ENCODE measurements at places on chromosomes 7 and 10.

DNA sequence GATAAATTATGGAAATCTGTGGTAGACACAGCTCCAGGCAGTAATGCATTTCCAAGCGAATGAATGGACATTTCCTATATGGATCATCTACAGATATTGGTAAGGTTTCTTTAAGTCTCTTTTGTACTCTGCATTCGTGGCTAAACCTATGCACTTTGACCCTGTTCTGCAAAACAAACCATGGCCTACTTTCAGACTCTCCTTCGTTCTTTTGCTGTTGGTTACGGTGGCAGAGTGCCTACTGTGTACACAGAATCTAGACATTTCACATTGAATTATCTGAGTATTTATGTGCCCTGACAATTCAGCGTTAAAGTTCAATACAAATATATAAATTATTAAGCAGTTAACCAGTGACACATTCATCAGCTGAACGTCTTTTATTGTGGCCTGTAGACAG is 93.3 kb downstream of the MGMT start:
- DNase-seq, result no peak

GRCh38 chr10:111122127-111122526 is 45.3 kb downstream of the ADRA2A start:
- no peak for DNase-seq

DNA sequence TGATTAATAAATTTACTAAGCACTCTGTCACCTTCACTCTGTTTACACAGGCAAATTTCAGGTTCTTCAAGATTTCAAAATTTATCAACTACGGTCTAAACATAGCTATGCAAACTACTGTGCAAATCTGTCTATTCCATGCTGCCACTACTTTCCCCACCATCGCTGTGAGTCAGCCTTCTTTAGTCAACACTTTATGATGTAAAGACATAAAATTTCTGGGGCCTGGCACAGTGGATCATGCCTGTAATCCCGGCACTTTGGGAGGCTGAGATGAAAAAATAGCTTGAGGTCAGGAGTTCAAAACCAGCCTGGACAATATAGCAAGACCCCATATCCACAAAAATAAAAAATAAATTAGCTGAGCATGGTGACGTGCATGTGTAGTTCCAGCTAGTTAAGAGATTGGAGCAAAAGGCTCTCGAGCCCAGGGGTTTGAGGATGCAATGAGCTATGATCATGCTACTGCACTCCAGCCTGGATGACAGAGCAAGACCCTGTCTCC is 42.6 kb downstream of the CNOT4 start:
- no peak for DNase-seq

GRCh38 chr10:71761541-71762113 is 11.7 kb downstream of the VSIR start:
- no peak for DNase-seq

DNA sequence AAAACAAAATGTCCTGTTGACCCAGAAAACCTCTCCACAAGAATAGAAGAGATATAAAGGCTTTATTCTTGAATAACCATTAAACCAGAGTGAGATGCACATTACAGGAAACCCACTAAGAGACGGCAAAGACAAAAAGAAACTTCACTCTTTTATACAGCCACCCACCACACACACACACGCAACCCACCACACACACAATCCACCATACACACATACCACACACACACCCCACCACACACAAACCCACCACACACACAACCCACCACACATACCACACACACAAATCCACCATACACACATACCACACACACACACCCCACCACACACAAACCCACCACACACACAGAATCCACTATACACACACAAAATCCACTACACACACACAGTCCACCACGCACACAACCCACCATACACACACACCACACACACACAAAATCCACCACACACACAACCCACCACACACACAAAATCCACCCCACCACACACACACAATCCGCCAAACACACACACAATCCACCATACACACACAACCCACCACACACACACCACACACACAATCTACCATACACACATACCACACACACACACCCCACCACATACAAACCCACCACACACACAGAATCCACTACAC is 9.5 kb upstream of the REPIN1 start:
- DNase-seq, result no peak
